Aorta (tissue), 5 donors: ENCODE measurements at places on chromosomes 3 and 15. TPM values are rescaled to one million over a fixed set of nuclear protein-coding genes. Genes with fewer than 3 reads are reported as not detected.

DNA sequence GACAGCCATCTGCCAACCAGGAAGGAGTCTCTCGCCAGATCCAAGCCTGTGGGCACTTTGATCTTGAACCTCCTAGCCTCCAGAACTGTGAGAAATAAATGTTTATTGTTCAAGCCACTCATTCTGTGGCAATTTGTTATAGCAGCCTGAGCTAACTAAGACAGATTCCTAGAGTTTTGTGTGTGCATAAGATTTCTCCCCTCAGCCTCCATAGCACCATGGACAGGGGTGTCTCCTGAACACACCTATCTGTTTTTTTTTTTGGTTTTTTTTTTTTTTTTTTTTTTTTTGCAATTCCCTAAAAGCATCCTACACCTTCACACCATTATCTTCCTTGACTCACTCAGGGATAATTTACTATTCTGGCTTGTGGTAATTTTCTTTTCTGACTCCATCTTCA lies 768.5 kb downstream of the NR2F2 start:
- H3K27me3 ChIP-seq, result no peaks in the 10 kb centered on the region
- H3K27ac ChIP-seq, result no peak overlapping the region
- no peaks in the 10 kb centered on the region for H3K36me3 ChIP-seq
- DNase-seq, result no peak

GRCh38 chr15:62475591-62475990 lies 310.5 kb upstream of the C2CD4B start:
- H3K4me3 ChIP-seq, result no peak overlapping the region
- no peaks in the 10 kb centered on the region for H3K36me3 ChIP-seq
- H3K4me1 ChIP-seq, result peaks cover 12% of the 10 kb centered on the region
- peak overlapping the region; percentile 59 for H3K27ac ChIP-seq
- no peak for DNase-seq
- no peaks in the 10 kb centered on the region for H3K27me3 ChIP-seq

GRCh38 chr3:108475220-108475782 lies 35.1 kb downstream of the MYH15 start:
- no peaks in the 10 kb centered on the region for H3K27me3 ChIP-seq
- no peak overlapping the region for H3K27ac ChIP-seq
- no peaks in the 10 kb centered on the region for H3K4me1 ChIP-seq
- H3K4me3 ChIP-seq, result no peak overlapping the region

DNA sequence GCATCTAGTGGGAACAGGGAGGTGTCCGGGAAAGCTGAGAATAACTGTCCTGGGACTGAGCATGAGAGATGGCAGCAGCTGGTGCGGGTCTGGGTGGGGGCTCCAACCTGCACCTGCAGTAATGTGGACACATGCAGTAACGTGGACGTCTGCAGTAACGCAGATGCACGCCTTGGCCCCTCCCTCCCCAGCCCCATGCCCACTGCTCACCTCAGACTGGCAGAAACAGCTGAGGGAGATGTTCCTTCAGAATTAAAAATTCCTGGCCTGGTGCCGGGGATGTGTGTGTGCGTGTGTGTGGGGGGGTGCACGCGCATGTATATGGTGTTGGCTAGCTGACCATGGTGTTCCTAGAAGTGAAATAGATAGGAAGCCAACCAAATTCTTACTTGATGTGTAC lies 86.7 kb upstream of the OXTR start:
- H3K27me3 ChIP-seq, result no peaks in the 10 kb centered on the region
- H3K4me1 ChIP-seq, result no peaks in the 10 kb centered on the region
- H3K4me3 ChIP-seq, result no peak overlapping the region
- no peaks in the 10 kb centered on the region for H3K36me3 ChIP-seq
- DNase-seq, result no peak

DNA sequence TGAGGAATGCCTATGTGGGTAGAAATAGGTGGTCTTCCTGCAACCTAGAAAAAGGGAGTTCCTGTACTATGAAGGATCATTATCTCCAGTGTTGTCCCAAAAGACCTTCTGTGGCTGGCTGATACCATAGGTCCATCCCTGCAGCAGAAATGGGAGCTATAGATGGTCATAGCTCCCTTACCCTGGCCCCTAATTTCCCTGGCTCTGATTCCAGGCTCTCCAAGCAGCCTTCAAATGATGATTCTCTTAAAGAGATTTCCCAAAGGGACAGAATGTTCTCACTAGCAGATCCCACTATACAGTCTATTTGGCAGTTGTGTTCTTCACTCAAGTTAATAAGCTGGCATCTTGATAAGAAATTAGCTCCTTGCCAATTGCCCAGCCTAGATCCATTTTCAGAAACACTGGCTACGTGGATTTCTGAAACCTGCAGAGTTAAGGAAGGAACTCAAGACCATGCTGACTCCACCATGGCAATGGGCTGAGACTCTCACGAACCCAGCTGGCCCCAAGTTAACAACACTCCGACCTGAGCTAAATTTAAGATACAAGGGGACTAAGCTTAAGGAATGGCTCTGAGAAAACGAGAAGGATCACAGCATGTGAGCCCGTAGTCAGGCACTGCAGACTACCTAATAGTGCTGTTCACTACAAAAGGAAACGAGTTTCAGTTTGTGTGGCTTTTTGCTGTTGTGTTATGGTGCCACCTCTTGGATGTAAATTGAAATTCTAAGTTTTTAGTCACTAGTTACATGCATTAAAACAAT lies 11.4 kb downstream of the C15orf40 start:
- H3K27ac ChIP-seq, result no peak overlapping the region
- H3K27me3 ChIP-seq, result no peaks in the 10 kb centered on the region
- H3K4me3 ChIP-seq, result no peak overlapping the region
- DNase-seq, result no peak
- no peaks in the 10 kb centered on the region for H3K36me3 ChIP-seq

ANKUB1 gene
- not detected for total RNA-seq

DNA sequence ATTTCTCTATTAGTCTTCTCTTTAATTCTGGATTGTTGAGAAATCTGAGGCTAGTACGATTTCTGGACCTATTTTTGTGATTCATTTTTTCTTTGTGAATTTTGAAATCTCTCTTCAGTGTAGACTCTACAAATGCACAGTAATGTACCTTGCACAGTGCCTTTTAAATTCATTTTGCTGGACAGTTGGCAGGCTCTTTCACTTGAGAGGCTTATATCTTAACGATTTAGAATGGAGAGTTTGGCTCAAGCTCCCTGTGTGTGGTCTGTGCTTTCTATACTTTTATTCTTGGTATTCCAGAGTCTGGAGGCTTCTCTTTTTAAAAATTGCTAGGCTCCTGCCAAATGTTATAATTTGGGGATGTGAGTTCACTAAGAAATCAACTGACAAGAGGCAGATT lies 8.8 kb downstream of the CRYBG3 start:
- H3K36me3 ChIP-seq, result no peaks in the 10 kb centered on the region
- no peaks in the 10 kb centered on the region for H3K27me3 ChIP-seq
- DNase-seq, result no peak
- H3K4me3 ChIP-seq, result no peak overlapping the region
- peaks cover 4% of the 10 kb centered on the region for H3K4me1 ChIP-seq
- H3K27ac ChIP-seq, result no peak overlapping the region

GRCh38 chr15:88023914-88024313 lies 232.6 kb downstream of the NTRK3 start:
- H3K4me1 ChIP-seq, result no peaks in the 10 kb centered on the region
- no peak overlapping the region for H3K4me3 ChIP-seq
- no peaks in the 10 kb centered on the region for H3K27me3 ChIP-seq
- H3K27ac ChIP-seq, result no peak overlapping the region
- H3K36me3 ChIP-seq, result no peaks in the 10 kb centered on the region

CCR9 gene
- total RNA-seq, result not detected

- H3K27me3 ChIP-seq, result no peaks in the 10 kb centered on the region
- no peak for DNase-seq
- H3K4me3 ChIP-seq, result no peak overlapping the region
- no peaks in the 10 kb centered on the region for H3K4me1 ChIP-seq
- no peak overlapping the region for H3K27ac ChIP-seq
- H3K36me3 ChIP-seq, result no peaks in the 10 kb centered on the region
Measured at GRCh38 chr3:160758929-160759577, 3.0 kb downstream of the PPM1L start.

DNA sequence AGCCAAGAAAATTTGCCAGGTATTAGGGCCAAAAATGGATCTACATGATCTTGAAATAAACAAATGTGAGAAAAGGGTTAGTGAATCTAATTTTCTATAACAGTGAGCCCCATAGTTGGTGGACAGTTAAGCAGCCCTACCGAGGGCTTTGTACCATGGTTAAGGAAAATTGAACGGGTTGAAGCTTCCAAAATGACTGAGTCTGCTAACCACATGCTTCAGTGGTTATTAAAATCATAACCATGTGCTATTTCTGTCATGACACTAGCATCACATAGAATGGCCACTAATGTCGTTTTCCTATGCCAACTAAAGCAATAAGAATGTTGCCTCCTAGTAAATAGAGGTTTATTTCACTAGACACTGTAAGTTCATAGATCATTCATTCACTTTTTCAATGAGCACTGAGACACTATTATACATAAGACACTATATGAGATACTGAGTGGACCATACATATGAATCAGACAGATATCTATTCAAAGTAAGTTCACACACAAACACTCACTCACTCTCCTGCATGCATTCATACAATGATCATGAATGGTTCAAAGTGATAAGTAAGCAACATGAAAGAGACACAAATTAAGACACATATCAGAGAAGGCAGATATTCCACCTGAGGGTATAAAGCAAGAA lies 4.3 kb downstream of the SST start:
- no peaks in the 10 kb centered on the region for H3K4me1 ChIP-seq
- H3K27me3 ChIP-seq, result no peaks in the 10 kb centered on the region
- H3K36me3 ChIP-seq, result no peaks in the 10 kb centered on the region

GRCh38 chr3:8486936-8487335 lies 14.7 kb upstream of the LMCD1 start:
- no peaks in the 10 kb centered on the region for H3K27me3 ChIP-seq
- H3K4me1 ChIP-seq, result peaks cover 18% of the 10 kb centered on the region

NDUFAF3 gene
- total RNA-seq, result 60.6 TPM

CTXN2 gene
- not detected for total RNA-seq

KCNH8 gene
- 0.29 TPM for total RNA-seq

EFHB gene
- 3.0 TPM for total RNA-seq

GRCh38 chr3:137084586-137084985 lies 126.8 kb downstream of the IL20RB start:
- H3K36me3 ChIP-seq, result no peaks in the 10 kb centered on the region
- no peak for DNase-seq
- H3K4me3 ChIP-seq, result no peak overlapping the region
- H3K27me3 ChIP-seq, result no peaks in the 10 kb centered on the region
- H3K27ac ChIP-seq, result no peak overlapping the region

TICRR gene
- 0.60 TPM for total RNA-seq

TMEM158 gene
- total RNA-seq, result 3.2 TPM

NMNAT3 gene
- 12.7 TPM for total RNA-seq

GRCh38 chr3:100910986-100911385 lies 82.2 kb downstream of the ABI3BP start:
- H3K36me3 ChIP-seq, result no peaks in the 10 kb centered on the region
- no peak overlapping the region for H3K27ac ChIP-seq
- no peaks in the 10 kb centered on the region for H3K4me1 ChIP-seq

DNA sequence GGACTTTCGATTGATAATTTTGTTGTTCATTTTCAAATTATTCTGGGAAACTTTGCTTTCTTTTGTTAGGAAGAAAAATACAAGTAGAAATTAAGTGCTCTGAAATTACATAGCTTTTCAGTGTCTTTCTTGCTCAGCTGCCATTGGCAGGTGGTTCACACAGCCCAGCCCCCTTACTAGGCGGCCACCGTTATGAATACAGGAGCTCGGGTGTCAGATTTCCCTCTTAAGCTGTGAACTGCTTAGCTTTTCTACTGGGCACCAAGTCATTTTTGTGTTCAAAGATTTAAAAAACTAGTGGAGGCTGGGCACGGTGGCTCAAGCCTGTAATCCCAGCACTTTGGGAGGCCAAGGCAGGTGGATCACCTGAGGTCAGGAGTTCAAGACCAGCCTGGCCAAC lies 55.2 kb downstream of the HMG20A start:
- H3K27me3 ChIP-seq, result no peaks in the 10 kb centered on the region
- no peaks in the 10 kb centered on the region for H3K4me1 ChIP-seq
- peaks cover 9% of the 10 kb centered on the region for H3K36me3 ChIP-seq
- no peak overlapping the region for H3K4me3 ChIP-seq

LCMT2 gene
- total RNA-seq, result 7.5 TPM

DNA sequence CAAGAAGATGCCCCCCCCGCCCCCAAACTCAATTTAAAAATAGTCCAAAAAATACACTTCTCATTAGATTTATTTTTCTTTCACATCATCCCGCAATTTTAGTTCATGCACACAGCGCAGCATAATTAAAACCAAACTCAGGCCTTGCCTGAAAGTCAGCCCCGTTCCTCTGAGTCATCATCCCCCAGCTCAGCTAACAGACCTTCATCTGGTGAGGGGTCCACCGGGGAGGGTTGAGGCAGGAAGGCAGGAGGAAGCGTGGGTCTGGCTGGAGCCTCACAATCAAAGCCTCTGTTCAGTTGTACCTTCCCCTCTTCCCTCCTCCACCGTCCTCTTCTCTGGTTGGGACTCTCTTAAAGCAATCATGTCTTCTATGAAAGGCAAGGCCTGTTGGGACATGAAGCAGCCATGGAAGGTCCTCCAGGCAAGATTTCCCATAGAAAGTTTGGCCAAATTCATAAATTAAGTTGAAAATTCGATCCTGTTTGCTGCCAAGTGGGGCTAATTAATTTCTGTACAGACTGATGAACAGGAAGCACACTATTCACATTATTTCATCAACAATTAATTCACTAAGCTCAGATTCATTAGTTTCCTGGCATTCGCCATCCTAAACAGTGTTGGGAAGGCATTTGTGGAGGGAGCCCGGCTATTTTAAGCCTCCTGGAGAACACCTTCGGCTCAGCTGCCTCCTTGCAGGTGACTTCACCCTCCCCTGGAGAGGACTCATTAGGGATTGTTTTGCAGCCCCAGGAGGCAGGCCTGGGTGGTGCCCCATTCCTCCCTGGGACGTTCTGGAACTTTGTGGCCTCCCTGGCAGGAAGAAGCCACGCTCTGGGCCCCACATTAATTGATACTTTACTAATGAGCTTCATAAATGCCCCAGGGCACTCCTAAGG lies 72.3 kb upstream of the BNC1 start:
- no peak overlapping the region for H3K4me3 ChIP-seq
- H3K36me3 ChIP-seq, result no peaks in the 10 kb centered on the region
- no peaks in the 10 kb centered on the region for H3K27me3 ChIP-seq
- no peaks in the 10 kb centered on the region for H3K4me1 ChIP-seq

DNA sequence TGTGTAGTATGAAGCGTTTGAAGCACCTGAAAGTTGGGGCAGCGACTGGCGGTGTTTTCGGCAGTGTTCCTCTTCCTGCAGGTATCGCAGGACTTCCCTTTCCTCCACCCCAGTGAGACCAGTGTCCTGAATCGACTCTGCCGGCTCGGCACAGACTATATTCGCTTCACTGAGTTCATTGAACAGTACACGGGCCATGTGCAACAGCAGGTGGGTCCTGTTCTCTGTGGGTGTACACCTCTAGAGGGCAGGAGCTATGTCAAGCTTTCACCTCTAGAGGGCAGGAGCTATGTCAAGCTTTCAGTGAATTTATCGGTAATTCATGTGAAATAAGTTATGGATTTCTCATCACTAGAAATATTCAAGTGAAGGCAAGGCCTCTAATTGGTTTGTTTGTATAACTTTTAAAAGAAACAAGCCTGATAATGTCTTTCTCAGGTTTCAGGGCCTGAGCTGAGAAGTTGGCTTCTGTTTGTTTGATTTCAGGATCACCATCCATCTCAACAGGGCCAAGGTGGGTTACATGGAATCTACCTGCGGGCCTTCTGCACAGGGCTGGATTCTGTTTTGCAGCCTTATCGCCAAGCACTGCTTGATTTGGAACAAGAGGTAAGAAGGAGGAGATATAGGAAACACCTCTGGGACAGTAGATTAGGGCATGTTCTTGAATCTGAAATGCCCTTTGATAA lies 5.3 kb downstream of the TUBGCP4 start:
- H3K27ac ChIP-seq, result no peak overlapping the region
- no peaks in the 10 kb centered on the region for H3K27me3 ChIP-seq
- no peak for DNase-seq
- no peaks in the 10 kb centered on the region for H3K36me3 ChIP-seq
- no peaks in the 10 kb centered on the region for H3K4me1 ChIP-seq
